LHCN-M2 (cell line): ENCODE measurements at places on chromosomes 6 and 20.
A peak's percentile ranks its signal among the peaks of the same experiment; 100 is the strongest.

GRCh38 chr6:135128268-135128914, 52.7 kb upstream of the MYB start:
- DNase-seq: no peak

DNA sequence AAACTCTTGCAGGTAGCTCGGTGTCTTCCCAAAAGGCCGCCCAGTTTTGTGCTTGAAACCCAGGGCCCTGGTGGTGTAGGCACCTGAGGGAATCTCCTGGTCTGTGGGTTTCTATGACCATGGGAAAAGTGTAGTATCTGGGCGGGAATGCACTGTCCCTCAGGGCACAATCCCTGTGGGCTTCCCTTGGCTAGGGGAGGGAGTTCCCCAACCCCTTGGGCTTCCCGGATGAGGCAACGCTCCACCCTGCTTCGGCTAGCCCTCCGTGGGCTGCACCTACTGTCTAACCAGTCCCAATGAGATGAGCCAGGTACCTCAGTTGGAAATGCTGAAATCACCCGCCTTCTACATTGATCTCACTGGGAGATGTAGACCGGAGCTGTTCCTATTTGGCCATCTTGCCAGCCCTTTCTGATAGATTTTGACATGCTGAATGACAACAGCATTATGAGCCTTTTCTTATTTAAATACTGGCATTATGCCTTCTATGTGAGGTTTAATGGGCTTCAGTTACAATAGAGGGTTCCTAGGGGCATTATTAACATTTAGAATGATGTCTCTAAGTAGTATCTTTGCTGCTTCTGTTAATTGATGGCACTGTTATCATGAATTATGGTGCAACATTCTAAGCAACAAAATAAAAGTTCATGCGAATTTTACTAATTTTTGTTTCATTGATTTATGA, 133.7 kb upstream of the FLRT3 start:
- no peak for DNase-seq

DNA sequence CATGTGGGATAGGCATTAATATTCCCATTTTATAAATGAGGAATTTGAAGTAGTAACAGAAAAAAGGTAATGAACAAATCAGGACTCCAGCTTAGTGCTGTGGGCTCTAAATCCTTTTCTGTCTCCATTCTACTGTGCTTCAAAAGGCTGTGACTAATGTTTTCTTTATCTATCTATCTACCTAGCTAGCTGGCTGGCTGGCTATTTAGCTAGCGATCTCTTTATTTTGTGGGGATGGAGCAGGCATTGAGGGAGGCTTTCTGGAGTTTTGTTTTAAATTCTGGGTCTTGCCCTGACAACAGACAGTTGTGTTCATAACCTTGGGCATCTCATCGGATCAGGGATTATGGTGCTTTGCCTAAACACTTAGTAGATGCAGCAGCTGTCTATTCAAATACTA, 139.2 kb downstream of the SOX4 start:
- no peak for DNase-seq

GRCh38 chr6:57315111-57315510, 2.3 kb upstream of the PRIM2 start:
- DNase-seq: no peak

- peak; percentile 90 for DNase-seq
Observed at GRCh38 chr6:159693894-159694545, 979 bp upstream of the SOD2 start.

- no peak for DNase-seq
Observed at GRCh38 chr6:12803486-12803885, 86.9 kb downstream of the PHACTR1 start.

DNA sequence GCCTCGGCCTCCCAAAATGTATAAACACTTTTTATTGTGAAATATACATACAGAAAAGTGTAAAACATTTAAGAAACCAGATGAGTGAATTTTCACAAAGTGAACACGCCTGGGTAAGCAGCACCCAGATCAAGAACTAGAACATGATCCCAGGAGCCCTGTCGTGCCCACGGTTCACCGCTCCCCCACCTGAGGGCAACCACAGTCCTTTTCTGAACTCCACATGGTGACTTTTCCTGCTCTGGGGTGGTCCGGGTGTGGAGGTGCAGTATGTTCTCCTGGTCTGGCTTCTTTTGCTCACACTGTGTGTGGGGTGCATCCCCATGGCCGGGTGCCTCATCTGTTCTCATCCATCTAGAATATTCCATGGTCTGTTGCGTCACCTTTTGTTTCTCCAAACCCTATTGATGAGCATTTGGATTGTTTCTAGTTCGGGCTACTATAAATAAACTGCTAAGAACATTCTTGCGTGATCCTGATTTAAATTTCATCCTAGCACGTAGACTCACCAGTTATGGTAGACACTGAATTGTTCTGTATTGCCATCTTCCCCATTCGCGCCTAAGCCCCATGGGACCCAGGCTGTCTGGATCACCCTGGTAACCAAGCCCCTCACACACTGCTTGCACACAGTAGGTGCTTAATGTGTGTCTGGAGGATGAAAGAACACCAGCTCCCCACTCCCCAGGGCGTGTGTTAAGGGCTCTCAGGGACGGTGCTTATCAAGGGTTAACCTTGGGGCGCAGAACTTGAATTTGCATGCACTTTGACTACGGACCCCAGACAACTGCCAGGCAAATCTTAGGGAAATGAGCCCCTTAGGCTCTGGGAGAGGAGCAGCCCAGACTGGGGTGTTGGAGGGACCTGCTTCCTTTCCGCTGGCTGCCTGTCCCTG, 56.2 kb downstream of the CTCFL start:
- no peak for DNase-seq

DNA sequence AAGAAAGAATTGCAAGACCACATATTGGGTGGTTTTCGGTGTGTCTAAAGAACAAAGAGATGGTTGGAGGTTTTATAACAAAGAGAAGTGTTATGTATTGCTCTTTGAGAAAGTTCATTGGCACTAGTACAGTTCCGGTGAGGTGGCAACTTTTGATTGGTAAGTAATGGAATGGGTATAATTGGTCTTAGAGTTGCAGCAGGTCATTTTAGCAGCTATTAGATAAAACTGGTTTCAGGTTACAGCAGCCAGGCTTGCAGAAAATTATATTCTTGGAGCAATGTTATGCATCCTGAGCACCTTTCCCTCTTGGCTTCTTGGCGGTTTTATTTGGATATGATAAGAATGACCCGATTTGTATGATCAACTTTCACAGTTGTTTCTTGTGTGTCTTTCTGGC, 12.3 kb upstream of the SSTR4 start:
- DNase-seq: no peak

DNA sequence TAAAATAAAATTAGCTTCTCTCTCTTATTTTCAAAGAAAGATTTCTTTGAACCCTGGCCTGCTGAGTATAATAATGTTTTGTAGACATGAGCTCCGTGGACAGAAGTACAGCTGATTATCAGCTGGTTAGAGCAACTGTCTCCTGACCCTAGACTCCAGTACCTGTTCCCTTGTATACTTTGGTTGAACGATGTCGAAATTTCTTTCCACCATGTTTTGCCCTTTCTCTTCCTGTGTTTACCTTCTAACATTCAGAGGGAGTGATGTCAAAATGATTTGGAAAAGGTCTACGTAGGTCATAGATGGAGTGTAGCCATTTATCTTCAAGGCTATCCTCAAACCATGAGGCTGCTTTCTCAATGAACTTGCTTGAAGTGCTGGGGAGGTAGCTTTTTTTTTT, 16.8 kb upstream of the ADTRP start:
- DNase-seq: no peak

- DNase-seq: no peak
Observed at GRCh38 chr20:59811681-59812171, 121.7 kb downstream of the SYCP2 start.

GRCh38 chr20:14526891-14527290, 189.5 kb upstream of the FLRT3 start:
- DNase-seq: no peak

- DNase-seq: peak; percentile 32
Observed at GRCh38 chr6:79946272-79947190, 822 bp downstream of the ELOVL4 start.

GRCh38 chr20:57683881-57684807, 25.7 kb downstream of the PMEPA1 start:
- no peak for DNase-seq

GRCh38 chr6:27872642-27873020, 39.6 kb downstream of the OR2B2 start:
- no peak for DNase-seq

DNA sequence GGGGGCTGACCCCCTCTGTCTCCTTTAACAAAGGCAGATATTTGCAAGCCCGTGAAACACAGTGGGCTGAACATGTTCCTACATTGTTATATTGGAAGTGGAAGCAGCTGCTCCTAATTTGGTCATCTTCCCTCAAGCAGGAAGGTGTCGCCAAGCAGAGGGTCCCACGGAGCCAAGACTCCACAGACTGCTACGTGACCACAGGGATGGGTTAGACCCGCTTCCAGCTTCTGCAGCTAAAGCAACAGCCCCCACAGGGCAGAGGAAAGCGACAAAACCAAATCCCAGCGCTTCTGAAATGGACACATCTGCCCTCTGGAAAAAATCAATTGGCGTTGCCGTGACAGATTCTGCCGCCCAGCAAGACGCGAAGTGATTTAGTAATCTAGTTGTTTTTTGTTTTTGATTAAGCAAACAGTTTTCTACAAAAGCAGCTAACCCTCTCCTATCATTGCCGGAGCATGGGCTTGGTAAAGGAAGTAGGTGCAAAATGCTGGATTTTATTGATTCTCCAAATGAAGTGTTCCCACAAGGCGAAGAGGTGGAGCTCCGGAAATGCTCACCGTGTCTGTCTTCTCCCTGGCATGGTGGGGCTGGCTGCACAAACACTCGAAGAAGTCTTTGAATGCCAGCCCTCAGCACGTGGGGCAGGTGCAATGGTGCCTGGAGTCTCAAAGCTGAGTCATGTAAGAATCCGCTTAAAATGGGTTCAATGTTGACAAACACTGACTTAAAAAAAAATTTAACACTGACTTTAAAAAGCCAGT, 79.4 kb upstream of the FRMD1 start:
- DNase-seq: no peak

DNA sequence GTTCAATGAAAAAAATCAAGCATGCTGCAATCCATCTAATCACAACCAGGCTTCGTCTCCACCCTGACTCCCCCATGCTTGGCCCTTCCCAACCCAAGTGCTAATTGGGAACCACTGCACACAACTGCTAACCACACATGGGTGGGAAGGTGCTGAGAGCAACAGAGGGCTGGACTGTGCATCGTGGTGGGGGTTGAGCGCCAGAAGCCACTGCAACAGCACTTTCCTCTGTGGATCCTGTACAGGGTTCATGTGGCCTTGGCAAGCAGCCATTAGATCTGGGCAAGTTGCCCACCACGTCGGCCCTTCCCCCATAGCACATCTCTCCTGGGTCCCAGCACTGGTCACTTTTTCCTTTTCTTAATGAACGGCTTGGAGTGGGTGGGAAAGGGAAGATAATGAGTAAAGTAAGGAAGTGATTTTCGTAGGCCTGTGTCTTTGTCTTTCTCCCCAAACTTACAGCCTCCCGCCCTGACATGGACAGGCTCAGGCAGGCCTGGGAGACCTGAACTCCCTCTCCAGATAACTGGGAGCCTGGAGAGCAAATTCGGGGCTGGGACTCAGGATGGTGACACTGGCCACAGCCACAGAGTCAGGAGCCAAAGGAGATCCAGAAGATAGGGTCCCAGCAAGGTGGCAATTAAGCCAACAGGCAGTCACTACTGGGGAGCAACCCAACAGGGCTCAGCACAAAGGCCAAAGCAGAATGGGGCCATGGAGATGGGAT, 34.4 kb upstream of the MRPS10 start:
- no peak for DNase-seq

DNA sequence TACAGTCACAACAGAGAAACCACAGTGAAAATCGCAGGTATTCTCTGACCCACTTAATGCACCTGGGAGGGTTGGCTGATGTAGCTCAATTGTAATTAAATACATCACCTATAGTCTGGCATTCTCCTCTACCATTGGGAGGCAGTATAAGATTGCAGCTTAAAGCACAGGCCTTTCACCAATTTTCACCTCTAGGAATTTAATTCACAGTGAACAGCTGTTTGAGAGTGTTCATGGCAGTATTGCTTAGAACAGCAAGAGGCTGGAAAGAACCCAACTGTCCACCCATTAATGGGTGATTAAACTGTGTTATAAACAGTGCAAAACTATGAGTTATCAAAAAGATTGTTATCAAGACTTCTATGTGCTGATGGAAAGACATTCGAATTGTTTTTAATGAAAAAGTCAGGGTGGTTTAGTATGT, 2.0 kb downstream of the EDEM2 start:
- DNase-seq: peak; percentile 80

DNA sequence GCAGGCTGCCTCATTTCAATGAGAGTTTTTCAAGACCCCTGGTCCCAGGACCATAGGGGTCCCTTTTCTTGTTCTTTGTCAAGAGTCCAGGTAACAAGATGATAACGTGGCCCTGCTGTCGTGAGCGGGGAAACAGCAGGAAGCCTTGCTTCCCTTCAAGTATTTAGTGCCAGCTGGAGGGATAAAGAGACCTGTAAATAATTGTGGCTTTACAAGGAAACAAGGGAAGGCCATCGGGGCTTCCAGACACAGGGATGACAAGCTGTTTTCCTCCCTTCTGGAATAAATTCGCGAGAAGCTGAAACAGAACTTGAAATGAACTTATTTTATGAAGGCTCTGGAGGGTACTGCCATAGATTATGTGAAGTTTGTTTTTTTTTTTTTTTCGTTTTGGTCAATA, 163.2 kb downstream of the SYNDIG1 start:
- DNase-seq: no peak

- DNase-seq: no peak
Observed at GRCh38 chr6:154402081-154402780, 45.6 kb upstream of the IPCEF1 start.

GRCh38 chr20:3080939-3081388, 3.6 kb downstream of the AVP start:
- peak; percentile 83 for DNase-seq

GRCh38 chr20:56359212-56360132, 698 bp downstream of the FAM210B start:
- DNase-seq: peak; percentile 69

- no peak for DNase-seq
Observed at GRCh38 chr6:159098636-159099106, 53.9 kb upstream of the TAGAP start.

DNA sequence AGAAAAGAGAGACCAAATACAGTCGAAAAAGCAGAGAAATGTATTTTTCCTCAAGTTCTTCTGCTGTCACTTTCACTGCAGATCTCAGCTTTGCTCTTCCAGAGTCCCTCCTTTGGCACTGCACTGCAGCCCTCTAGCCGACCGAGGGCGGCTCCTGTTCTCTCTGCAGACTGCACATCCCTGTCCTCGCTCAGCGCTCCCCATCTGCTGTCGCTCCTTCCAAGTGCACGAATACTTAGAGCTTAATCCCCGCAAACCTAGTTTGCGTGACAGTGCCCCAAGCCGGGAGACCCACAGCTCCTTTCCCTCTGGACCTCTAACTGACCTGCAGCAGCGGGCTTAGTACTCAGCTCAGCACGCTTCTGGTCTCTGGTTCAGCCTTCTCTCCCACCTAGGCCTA, 15.2 kb downstream of the RPP21 start:
- no peak for DNase-seq

GRCh38 chr6:105536961-105537360, 134.1 kb upstream of the PREP start:
- DNase-seq: no peak

GRCh38 chr20:43155366-43156100, 34.2 kb downstream of the PTPRT start:
- DNase-seq: no peak
